ENCODE measurements at places on chromosomes 12 and 14. TPM values are rescaled to one million over a fixed set of nuclear protein-coding genes. Genes with fewer than 3 reads are reported as not detected.

INHBC gene
- not detected for total RNA-seq

AICDA gene
- total RNA-seq: not detected

PPP1R3E gene
- 8.0 TPM for total RNA-seq

SMOC1 gene
- 0.93 TPM for total RNA-seq

SYCP3 gene
- total RNA-seq: not detected

NUP107 gene
- total RNA-seq: 50.6 TPM

SLC38A4 gene
- total RNA-seq: 0.45 TPM

IFNG-AS1 gene
- not detected for total RNA-seq

CFAP251 gene
- 2.1 TPM for total RNA-seq

ZCCHC8 gene
- 14.9 TPM for total RNA-seq

LRRC9 gene
- not detected for total RNA-seq

PDE3A gene
- total RNA-seq: 8.0 TPM

STRAP gene
- total RNA-seq: 109 TPM

SLC17A8 gene
- total RNA-seq: not detected

ACOT6 gene
- not detected for total RNA-seq

SERPINA10 gene
- not detected for total RNA-seq

SLCO1C1 gene
- total RNA-seq: 0.55 TPM

TAS2R31 gene
- 3.7 TPM for total RNA-seq

PLXNC1 gene
- 8.9 TPM for total RNA-seq

RASSF9 gene
- total RNA-seq: 1.5 TPM

SMAGP gene
- total RNA-seq: 10.1 TPM

SRRM4 gene
- total RNA-seq: not detected

TAS2R46 gene
- total RNA-seq: 1.8 TPM
